ENCODE measurements at places on chromosomes 1 and 21.
A peak's percentile ranks its signal among the peaks of the same experiment; 100 is the strongest.

- DNase-seq = no peak
These were observed 1892.4 kb downstream of the NCAM2 start for GRCh38 chr21:22890656-22891055.

- DNase-seq = peak; percentile 46
These were observed 616.9 kb downstream of the KIF26B start for GRCh38 chr1:245771511-245772281.

- no peak for DNase-seq
These were observed 12.0 kb upstream of the ARHGEF19 start for GRCh38 chr1:16224472-16224871.

GRCh38 chr21:36927719-36928117, 38.8 kb downstream of the HLCS start:
- DNase-seq = peak; percentile 81

DNA sequence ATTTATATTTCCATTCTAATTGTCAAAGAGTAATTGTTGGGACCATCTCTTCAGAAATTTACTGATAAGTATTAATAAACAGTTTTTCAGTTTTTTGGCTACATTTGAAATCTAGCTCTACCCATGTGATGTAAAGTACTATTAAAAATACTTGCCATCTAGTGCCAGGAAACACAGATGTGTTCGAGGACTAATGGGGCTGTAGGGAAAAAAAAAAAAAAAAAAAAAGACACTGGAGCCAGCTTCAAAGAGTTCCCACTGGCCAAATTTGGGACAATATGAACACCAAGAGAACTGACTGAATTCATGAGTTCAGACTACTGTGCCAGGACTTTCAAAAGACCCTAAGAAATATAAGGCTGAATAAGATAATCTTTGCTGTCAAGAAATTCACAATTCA, 65.2 kb upstream of the GFI1 start:
- no peak for DNase-seq

DNA sequence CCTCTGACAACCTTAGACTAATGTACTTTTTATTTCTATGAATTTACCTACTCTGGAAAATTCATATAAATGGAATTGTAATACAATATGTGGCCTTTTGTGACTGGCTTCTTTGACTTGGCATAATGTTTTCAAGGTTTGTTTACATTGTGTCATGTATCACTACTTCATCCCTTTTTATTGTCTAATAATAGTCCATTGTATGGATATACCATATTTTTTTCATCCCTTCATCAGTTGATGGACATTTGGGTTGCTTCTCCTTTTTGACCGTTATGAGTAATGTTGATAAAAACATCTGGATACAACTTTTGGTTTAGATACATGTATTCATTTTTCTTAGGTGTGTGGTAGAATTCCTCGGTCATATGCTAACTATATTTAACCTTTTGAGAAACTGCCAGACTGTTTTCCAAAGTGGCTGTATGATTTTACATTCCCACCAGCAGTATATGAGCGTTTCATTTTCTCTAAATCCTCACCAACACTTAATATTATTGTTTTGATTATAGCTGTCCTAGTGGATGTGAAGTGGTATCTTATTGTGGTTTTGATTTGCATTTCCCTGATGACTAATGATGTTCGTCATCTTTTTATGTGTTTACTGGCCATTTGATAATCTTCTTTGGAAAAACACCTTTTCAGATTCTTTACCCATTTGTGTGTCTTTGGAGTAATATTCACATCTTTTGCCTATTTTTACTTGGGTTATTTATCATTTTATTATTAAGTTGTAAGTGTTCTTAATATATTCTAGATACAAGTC, 3.5 kb downstream of the RO60 start:
- no peak for DNase-seq

- DNase-seq = no peak
These were observed 29.4 kb upstream of the KCNJ15 start for GRCh38 chr21:38227401-38227800.

DNA sequence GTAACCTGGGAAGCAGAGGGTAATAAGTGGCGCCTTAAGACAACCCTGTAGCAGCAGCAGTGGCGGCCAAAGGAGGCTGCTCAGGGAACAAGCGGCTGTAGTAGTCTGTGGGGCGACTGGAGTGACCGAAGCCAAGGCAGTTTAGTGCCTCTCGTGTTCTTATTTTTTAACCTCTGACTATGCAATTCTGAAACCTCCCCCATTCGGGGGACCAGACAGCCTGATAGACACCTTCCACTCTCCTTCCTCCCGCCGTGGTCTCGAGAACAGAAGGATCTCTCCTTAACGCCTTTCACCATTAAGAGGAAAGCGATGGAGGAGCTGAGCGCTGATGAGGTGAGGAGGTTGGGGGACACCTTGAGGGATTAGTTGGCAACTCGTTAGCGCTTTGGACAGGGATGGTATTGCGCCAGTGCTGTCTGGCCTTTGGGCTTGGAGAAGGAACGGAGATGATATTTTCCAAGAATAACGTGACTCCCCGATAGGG, 644 bp downstream of the UBE4B start:
- no peak for DNase-seq

- DNase-seq = peak; percentile 84
These were observed 23.3 kb downstream of the ZBTB17 start for GRCh38 chr1:15952317-15953258.

- peak; percentile 93 for DNase-seq
These were observed 80.3 kb downstream of the NENF start for GRCh38 chr1:212512816-212513559.

DNA sequence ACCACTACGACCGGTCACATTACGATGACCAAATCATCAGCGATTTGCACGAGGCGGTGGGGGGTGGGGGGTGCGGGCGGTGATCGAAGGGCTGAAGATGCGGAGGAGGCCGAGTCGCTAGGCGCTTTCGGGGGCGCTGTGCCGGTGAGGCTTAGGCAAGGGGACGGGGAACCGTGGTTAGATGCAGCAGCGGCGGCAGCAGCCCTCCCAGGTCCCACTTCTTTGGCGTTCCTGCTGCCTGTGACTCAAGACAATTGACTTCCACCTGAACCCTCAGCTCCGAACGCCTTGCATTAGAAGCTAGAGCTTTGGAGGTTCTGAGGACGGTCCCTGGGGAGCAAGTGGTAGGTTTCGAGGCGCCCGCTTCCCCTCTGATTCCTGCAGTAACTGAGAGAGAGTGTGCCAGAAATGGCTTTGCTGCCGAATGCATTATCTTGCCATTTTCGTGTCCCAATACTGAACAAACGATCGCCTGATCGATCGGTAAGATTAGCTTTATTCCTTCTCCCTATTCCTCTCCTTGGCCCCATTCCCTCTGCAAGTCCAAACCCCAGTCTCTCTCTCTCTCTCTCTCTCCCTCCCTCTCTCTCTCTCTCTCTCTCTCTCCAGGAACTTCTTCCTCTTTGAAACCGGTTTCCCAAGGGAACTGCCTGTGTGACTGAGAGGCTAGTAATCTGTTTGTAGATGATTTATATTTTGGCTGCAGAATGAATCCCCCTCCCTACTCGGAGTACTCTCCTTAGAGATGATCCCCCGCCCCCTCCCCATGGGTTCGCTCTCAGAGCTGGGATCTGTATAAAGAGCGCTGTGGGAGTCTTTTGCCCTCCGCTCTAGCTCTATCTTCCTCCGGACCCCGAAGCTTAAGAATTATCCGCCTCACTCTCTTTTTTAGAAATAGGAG, 735 bp upstream of the BRINP3 start:
- DNase-seq = peak; percentile 19

- DNase-seq = no peak
These were observed 34.1 kb downstream of the SLC9A1 start for GRCh38 chr1:27120854-27121253.

- no peak for DNase-seq
These were observed 205.1 kb downstream of the PTGER3 start for GRCh38 chr1:70842562-70842961.

- DNase-seq = no peak
These were observed 37.5 kb upstream of the PLA2G2C start for GRCh38 chr1:20223551-20224419.

DNA sequence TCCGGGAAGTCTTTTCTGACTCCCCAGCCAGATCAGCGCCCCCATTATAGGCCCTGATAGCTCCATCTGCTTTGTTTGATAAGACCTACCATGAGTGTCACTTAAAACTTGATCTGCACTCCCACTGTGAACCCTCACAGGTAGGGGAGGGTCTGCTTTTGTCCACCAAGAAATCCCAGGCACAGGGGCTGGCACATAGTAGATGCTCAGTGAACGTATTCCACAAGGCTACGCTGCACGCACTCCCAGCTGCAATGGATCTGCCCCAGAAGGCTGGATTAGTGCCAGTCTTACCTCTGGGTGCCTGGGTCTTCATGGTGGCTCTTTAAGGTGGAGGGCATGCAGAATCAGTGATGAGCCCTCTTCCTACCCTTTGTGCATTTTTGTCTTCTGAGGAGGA, 447.1 kb downstream of the PTPRU start:
- DNase-seq = no peak

DNA sequence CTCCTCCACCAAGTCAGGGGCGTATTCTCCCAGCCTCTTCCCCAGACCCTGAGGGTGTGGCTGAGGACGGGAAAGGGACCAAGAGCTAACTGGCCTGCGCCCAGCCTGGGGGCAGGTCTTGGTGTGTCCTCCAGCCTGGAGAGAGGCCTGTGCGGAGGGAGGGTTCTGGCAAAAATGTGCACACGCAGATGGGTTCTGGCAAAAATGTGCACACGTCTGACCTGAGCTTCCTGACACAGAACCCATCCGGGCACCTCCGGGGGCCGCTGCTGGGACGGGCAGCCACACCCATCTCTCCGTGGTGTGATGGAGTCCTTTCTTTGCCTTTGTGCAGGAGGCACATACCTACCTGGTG, 23.1 kb upstream of the PKP1 start:
- DNase-seq = no peak

GRCh38 chr1:157176591-157177121, 38.5 kb upstream of the ETV3 start:
- DNase-seq = no peak

DNA sequence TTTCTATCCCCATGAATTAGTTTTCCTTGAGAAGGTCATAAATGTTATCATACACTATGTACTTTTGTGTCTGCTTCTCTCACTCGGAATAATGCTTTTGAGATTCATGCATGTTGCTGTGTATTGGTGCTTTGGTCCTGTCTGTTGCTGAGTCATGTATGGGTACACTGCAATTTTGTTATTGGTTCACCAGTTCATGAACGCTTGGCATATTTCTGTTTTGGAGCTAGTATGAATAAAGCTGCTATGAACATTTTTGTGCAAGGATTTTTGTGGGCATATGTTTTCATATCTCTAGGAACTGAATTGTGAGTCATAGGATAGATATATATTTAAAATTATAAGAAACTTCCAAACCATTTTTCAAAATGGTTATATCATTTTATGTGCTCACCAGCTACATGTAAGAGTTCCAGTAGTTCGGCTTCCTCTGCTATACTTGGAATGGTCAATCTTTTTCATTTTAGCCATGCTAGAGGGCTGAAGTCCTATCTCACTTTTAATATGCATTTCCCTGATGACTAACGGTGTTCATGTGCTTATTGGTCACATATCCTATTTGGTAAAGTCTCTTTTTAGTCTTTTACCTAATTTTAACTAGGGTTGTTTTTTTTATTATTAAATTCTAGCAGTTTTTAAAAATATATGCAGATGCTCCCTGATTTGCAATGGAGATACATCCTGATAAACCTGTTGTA, 38.2 kb downstream of the ETS2 start:
- no peak for DNase-seq

DNA sequence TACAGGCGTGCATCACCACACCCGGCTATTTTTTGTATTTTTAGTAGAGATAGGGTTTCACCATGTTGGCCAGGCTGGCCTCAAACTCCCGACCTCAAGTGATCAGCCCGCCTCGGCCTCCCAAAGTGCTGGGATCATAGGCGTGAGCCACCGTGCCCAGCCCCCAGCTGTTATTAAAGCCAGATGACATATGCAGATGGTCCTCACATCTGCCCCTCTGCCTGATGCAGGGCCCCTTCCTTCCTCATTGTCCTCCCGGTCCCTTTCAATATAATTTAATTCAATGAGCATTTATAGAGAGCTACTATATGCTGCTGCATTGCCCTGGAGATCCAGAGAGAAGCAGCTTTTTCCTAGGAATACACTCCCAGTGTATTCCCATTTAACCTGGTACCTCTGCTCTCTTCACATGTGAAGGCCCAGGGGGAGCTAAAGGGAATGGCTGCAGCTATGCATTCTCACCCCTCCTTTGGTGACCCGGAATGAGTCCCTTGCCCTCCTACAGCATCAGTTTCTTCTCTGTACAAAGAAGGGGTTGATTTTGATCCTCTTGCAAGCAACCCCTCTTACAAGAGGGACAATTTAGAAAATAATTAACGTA, 55.6 kb downstream of the L1TD1 start:
- no peak for DNase-seq

- no peak for DNase-seq
These were observed 1.6 kb upstream of the RAB7B start for GRCh38 chr1:206004826-206005225.

DNA sequence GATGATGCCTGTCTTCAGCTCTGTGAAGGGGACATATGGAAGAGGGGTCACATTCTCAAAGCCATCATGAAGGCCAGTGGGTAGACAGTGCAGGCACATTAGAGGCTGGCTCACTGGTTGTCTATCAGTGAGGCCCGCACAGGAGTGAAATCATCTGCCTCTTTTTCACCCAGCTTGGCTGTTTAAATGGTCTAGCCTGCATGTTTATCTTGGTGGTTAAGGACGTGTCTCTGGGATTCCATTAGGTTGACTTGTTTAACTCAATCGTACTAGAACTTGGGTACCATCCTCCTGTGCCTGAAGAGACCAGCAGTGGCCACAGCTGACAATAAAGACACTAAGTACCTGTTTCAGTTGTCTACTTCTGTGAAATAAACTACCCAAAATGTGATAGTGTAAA, 219.3 kb downstream of the PLPP3 start:
- no peak for DNase-seq

DNA sequence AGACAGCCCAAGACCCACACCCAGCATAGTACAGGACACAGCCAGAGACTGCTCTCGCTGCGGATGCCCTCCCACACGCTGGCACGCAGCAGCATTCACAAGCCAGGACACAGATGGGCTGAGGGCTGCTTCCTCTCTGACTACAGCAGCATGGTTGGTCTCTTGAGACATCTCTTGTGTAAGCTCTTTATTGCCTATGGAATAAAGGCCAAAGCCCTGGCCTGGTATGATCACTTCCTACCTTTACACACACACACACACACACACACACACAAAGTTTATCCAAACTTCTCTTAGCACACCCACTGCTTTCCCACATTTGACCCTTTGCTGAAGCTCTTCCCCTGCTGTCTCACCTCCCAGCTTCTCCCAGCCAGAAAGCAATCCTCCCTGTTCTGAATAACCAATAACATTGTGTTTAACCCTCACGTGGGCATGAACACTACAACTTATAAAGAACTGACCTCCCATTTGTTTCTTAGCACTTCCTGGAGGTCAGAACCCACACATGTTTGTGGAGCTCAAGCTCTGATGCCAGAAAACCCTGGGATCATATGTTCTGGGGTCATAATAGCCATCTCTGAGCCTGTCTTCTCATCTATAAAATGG, 1.2 kb upstream of the LUZP1 start:
- DNase-seq = no peak

GRCh38 chr1:94096797-94097549, 24.0 kb downstream of the ABCA4 start:
- DNase-seq = no peak

DNA sequence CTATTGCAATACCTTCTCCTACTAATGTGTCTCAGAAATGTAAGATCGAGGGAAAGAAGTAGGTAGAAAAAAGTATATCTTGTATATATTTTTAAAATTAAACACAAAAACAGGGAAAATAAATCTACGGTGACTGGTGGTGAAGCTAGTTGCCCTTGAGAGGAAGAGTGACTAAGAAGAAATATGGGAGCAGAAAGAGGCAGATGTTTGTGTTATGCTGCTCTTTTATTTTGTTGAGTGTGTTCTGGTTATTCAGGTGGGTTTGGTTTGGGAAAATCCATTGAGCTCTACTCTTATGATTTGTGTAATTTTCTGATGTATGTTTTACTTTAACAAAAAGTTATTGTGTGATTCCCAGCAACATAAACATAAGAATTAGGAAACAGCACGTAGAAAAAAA, 444.9 kb upstream of the B3GALT2 start:
- no peak for DNase-seq

All from HTR-8/SVneo (cell line).